ENCODE measurements at places on chromosomes 16 and 17.

GRCh38 chr16:61214780-61215179, 821.5 kb downstream of the CDH8 start:
- DNase-seq: no peak

DNA sequence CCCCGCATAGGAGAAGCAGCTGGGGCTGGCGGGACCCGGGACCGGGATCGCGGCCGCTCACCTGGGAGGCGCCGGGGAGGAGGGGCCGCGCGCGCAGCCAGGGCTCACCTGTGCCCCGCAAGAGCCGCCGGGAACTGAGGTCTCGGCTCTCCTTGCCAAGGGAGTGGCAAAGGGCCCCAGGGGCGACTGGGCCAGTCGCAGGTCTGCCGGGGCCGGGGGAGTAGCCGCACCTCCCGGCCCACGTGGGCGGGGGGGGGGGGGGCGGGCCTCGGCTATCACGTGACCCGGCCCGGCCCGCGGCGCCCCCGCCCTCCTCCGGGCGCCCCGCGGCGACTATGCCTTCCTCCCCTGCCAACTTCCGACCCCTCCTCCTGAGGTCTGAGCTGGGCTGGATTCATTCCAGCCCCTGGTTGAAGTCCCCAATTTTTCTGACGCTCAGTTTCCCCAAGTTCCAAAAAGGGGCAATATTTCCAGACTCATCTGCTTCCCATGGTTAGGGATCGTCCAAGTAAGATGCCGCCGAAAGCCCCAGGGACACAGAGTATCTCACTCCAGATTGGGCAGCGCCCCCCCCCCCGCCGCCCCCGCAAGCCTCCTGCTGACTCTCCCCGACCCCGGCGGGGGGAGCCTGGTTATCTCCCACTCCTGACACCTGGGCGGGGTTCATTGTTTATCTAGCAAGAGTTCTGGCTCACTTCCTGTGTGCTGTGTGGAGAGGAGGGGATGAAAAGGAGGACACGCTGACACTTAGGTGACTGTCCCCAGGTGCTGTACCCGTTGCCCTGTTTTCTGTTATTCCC, at the start of gene TMC6:
TMC6 (minus strand) TSS at position 205 of the 800 bp plus-strand sequence. CDS start 1,923 bp downstream, outside the sequence.
- DNase-seq: no peak

GRCh38 chr17:9322326-9322725, 253.3 kb downstream of the STX8 start:
- no peak for DNase-seq

DNA sequence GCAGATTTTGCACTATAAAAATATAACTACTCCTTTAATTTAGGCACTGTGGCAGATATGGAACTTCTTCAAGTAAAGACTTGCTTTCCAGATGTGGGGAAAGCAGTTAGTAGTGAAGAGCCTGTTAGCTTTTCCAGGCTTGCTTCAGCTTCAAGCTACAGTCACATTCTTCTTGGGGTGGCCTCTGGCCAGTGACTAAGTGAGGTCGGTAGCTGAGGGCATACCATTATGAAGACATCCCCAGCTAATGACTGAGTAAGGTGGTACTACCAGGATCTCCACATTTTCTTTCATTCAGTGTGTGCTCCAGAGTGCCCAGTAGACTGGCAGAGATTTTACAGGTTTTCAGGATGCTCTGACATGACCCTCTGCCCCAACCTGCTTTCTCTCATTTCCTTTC, 167.1 kb upstream of the KIF2B start:
- no peak for DNase-seq

DNA sequence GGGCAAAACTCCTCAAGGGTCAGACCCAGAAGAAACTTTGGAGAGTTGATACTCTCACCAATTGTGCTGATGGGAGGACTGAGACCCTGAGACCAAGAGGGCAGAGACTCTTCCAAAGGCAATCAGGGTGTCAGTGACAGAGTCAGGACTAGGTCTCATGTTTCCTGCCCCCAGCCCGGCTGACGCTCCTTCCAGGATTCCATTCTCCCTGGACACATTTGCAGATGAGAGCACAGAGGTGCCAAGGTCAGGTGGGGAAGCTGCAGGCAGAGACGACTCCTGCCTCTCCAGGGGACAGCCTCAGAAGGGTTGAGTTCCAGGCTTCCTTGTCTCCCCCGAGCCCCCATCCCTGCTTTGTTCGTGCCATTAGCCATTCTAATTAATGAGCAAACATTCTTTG, 174.1 kb downstream of the WSCD1 start:
- DNase-seq: no peak

- DNase-seq: no peak
Observed at GRCh38 chr16:68992521-68992920, 112.9 kb upstream of the HAS3 start.

- no peak for DNase-seq
Observed at GRCh38 chr16:85583491-85584181, 29.5 kb upstream of the GSE1 start.

GRCh38 chr17:2898255-2898926, 102.2 kb downstream of the RAP1GAP2 start:
- no peak for DNase-seq

- DNase-seq: no peak
Observed at GRCh38 chr16:89324056-89325010, 106.8 kb downstream of the ZNF778 start.

GRCh38 chr16:82183004-82183397, 13.0 kb upstream of the MPHOSPH6 start:
- no peak for DNase-seq

DNA sequence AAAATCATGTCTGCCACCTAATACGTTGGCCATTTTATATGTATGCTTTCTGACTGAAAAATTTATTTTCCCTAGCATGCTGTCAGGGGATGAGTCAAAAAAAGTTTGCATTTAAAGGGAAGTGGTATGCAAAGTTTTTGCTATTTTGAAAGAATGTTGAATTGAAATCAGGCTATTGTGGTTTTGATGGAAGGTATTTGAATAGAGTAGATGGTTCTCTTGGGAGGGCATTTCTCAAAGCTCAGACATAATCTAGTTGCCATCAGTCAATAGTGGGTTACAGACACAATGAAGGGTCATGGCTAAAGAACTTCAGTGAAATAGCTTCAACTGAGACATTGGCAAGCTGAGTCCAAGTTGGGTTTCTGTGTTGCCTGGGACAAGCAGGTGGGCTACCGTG, 102.4 kb downstream of the MAP2K6 start:
- no peak for DNase-seq

DNA sequence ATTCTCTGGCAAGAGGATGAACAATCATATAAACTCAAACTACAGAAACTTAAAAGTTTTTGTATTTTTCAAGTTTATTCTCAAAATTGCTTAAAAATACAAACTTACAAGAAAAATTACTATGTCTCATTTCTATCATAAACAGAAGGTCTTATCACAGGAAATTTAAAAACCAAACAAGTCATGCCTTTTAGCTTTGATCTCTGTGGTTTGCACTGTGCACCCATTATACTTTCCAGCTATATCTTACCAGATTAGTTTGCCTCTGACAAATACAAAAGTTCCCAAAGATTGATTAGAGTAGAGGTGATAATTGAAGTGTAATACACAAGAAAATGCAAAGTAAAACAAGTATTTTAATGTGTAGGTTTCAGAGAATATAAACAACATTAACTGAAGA, 117.4 kb downstream of the MYO1D start:
- no peak for DNase-seq

GRCh38 chr16:66858740-66859396, 14.7 kb downstream of the CA7 start:
- no peak for DNase-seq

GRCh38 chr16:53085931-53086421, 31.2 kb downstream of the CHD9 start:
- no peak for DNase-seq

- DNase-seq: no peak
Observed at GRCh38 chr16:8712589-8713361, 38.4 kb downstream of the ABAT start.

DNA sequence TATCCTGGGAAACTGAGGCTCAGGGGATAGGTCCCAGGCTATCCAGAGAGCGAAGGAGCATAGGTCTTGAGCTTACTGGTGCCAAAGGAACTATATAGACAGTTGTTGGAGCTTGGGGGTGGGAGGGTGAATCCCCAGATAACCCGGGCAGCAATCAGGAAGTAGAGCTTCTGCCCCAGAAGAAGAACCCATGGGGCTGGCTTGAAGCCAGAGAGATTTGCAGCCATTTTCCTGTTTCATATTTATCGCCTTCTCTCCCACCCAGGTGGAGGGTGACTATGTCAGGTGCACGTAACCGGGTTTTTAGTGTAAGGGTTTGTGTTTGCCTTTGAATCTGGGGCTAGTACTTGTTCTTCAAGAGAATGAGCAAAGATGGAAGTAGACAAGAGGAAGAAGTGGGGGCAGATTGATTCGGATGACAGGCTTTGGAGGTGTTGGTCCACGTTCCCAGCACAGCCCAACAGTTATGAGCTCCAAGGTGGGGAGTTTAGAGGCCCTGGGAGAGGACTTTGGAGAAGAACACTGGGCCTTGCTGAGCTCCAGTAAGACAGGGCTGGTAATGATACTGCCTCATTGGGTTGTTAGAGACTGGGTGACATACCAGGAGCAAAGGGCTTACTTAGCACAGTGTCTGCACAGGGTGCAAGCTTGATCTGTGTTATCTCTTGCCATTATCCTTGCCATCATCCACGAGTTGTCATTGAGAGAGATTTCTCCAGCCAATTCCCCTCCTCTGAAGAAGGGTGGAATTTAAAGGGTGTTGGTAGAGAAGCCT, 145.6 kb downstream of the CCDC182 start:
- DNase-seq: no peak

- no peak for DNase-seq
Observed at GRCh38 chr17:39867084-39867879, 720 bp upstream of the ZPBP2 start.

DNA sequence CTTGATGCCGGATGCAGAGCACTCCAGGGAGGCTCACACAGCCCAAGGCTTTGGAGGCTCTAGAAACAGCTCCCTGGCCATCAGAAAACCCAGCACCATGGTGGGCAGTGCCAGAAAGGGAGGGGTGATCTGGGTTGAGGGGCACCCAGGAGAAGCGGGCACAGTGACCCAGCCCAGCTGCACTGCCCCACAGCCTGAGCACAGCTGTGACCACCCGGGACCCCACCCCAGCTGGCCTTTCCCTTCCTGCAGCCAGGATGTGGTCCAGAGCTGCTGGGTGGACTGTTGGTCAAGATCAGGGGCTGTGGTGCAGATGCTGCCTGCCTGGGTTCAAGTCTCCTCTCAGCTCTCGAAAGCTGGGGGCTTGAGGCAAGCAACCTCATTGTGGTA, 223.1 kb downstream of the ZNF423 start:
- DNase-seq: no peak

DNA sequence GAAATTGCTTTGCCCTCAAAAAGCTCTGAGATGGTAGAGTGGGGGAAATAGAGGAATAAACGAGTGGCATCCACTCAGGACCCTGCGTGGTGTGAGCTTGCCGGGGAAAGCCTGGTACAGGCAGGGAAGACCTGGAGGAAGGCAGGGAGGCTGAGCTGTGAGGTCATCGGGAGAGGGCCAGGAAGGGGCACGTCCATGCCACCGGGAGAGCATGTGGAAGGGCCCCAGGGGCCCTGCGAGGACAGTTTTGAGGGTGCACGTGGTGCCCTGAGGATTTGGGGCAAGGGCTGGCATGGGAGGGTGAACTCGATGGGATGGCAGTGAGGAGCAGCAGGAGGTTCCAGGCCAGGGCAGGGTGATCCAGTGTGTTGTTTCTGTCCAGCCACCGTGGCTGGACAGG, 56.3 kb upstream of the CBFA2T3 start:
- DNase-seq: no peak

DNA sequence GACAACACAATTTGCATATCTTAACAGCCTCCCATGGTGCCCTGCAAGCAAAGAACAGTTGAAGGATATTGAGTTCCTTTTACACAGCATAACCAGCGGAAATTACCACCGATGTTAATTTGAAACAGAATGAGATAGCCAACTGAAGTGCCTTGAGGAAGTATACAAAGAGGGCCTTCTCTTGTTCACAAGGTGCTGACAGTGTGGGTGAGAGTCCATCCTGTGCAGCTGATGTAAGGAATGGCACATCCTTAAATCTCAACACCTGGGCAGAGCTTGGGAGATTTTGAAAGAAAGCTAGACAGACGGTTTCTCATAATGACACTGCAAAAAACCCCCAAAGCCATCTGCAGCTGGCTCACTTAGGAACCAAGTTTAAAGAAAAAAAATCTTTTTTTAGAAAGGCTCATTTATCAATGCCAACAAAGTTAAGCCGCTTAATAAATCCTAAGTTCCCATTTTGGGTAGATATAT, 818.6 kb downstream of the KCNJ2 start:
- DNase-seq: no peak

DNA sequence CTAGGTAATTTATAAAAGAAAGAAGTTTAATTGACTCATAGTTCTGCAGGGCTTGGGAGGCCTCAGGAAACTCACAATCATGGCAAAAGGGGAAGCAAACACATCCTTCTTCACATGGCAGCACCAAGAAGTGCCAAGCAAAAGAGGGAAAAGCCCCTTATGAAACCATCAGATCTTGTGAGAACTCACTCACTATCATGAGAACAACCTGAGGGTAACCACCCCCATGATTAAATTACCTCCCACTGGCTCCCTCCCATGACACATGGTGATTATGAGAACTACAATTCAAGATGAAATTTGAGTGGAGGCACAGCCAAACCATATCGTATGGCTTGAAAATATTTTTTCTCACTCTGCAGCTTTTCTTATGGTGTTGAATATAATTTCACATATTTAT, 151.7 kb downstream of the ANKFN1 start:
- no peak for DNase-seq

DNA sequence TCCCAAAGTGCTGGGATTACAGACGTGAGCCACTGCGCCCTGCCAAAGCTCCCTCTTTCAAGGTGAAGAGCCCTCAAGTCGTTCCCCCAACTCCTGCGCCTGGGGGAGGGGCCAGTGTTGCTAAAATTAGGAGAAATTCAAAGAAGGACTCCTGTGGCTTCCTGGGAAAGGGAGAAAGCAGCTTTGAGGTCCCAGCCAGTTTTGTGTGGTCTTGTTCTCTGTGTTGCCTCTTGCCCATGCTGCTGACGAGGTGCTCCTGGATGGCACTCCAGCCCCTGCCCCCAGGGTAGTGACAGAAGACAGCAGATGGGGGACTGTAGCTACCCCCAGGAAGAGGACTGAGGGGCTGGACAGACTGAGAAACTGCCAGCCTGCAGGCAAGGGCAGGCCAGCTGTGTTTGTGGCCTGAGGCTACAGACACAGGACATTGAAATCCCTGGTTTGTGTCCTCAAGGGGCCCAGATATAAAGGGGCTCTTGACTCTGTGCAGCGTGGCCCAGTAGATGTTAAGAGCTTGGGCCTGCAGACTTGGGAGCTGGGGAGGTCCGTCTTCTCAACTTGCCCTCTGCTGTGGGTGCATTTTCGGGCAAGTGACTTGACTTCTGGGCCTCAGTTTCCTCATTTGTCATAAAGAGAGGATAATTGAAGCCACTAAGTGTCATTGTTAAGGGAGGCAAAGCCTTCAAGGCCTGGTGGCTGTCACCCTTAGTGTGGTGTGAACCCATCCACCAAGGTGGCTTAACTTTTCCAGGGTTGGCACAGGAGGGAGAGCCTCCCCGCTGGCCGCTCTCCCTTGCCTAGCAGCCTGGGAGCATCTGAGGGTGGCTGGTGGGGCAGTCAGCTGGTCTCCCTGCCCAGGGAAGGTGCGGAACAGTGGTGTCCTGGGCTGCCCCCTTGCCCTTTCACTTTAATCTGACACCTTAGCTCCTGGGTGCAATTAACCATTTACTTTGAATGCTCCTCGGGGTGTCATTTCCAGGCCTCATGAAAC, 4.1 kb downstream of the UBALD2 start:
- no peak for DNase-seq

All from NCI-H1048 (cell line).